ENCODE measurements at places on chromosomes 13 and 19.

GRCh38 chr13:27379694-27380641 is 44.5 kb upstream of the GTF3A start:
- peak; percentile 44 for DNase-seq

- no peak for DNase-seq
Measured at GRCh38 chr19:58311345-58311865, 6.2 kb downstream of the ERVK3-1 start.

DNA sequence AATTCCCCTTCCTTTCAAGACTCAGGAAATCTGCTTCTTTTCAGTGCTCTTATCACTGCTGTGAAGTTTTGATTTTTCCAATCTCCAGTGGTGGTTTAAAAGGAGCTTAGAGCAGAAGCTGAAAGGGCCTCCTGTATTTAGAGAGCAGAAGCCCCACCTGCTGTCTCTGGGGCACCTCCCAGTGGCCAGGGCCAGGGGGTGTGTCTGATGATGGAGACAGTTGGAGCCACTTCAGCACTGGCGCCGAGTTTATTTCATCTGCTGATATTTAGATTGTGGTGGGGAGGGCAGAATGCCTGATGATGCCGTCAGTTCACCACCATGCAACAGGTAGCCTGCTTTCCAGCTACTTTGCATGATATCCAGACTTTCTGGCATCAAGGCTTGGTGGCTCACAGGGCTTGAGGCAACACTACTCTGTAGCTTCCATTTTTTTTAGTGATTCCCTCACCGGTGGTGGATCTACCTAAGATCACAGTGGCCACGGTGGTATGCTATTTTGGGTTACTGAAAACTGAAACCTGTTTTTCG is 371.9 kb downstream of the KCNRG start:
- DNase-seq, result peak; percentile 29

DNA sequence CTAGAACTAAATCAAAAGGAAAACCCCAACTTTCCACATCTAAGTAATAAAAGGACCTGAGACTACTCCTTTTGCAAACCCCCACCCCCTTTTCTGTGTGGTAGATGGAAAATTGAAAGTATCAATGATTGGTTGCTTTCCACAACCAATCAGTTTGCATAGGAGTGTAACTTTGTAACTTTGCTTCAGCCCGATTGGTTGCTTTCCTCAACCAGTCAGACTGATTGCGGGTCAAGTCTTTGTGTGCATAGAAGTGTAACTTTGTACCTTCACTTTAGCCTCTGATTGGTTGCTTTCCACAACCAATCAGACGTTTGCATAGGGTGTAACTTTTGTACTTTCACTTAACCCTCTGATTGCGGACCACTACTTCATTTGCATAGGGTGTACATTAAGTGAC is 8.0 kb upstream of the B3GLCT start:
- no peak for DNase-seq

GRCh38 chr19:46466536-46467196 is 4.7 kb downstream of the PNMA8A start:
- DNase-seq, result peak; percentile 32

DNA sequence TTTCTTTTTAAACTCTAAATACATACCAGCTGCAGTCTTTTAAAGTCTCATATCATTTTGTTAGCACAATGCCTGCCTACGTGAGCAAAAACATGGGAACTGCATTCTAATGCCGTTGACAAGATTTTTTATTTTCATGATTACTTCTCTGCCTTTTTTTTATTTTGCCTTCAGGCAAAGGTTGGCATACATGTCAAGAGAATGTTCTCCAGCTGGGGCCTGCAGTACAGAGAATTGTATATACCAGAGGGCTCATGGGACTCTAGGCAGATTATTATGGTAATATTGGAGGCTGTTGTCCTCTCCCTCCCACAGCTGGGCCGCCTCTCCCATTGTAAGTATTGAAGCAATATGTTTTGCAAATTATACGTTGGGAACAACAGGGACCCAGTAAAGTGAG is 53.9 kb upstream of the OBI1 start:
- DNase-seq, result no peak

DNA sequence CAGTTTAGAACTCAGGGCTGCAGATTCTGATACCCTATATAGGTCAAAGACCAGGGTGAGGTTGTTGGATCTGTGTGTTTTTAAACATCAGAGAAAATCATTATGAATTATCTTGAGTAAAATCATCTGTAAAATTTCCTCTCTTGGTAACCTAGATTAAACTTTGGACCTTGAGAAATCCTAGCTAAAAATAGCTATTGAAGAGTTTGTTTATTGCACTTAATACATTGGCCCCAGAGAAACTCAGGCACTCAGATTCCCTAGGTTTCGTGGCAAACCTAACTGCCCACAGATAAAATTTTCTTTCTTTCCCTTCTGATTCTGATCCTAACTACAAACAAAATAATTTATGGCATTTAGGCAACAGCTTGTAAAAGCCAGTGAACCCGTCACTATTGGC is 102.3 kb downstream of the GPC6 start:
- no peak for DNase-seq

DNA sequence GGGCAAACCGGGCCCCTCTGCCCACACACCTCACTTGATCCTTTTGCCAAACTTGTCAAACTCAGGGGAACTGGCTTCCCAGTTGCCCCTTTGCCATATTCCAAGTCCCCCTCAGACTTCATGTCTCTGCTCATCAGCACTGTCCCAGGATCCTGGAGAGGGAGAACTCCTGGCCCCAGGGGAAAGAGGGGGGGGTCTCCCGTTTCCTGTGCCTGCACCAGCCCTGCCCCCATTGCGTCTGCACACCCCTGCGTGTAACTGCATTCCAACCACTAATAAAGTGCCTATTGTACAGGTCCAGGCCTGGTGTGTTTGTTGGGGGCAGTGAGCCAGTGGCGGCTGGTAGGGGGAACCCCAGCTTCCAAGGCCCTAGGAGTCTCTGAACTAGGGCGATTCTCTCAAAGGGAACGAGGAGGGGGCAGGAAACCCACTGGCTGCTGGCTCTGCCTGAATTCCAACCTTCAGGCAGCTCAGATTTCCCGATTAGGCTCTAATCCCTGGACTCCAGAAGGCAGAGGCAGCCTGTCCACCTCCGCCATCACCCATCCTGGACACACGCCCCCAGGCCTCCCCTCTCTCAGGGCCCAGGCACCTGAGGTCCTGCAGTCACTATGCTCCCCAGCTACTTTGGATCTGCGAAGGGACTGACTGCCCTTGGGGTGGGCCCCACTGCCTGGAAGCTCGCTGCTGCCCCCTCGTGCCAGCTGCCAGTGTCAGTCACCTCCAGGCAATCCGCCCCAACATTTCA is 9.7 kb upstream of the ILF3 start:
- DNase-seq, result peak; percentile 80

- DNase-seq, result no peak
Measured at GRCh38 chr13:40223585-40223984, 442.9 kb downstream of the FOXO1 start.

GRCh38 chr13:54144828-54145227 is 1116.2 kb downstream of the OLFM4 start:
- no peak for DNase-seq

DNA sequence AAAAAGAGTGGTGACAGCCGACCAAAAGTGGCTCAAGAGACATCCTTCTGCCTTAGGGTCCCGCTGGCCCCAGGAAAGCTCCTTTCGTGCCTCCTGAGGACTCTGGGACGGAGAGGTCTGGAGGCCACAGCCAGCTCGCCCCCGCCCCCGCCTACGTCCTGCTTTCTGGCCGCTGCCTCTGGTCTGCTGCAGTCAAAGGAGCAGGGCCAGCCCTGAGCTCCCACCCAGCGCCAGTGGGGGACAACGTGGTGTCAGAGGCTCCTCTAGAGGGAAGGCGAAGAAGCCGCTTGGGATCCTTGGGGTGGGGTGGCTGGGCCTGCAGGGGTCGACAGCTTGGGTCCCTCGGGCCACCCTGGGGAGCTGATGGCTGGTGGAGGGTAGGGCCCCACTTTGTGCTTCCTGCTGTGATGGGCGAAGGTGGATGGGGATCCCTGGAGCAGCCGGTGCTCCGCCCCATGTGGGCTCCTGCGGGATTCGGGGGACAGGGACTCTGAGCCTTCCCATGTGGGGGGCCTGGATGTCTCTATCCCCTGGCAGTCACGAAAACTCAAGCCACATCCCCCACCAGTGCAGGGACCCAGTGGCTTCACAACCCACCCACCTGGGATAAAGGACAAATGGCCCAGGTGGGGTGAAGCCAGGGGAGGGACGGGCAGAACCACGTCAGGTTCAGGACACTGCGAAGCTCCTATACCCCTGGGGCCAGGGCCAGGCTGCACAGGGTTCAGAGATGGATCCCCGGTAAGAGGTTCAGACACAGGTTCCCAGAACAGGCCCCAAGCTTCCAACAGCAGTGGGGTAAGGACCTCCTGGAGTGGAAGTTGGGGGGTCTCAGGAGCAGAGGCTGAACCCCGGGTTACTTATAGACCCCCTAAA is 9.0 kb upstream of the DIRAS1 start:
- no peak for DNase-seq

DNA sequence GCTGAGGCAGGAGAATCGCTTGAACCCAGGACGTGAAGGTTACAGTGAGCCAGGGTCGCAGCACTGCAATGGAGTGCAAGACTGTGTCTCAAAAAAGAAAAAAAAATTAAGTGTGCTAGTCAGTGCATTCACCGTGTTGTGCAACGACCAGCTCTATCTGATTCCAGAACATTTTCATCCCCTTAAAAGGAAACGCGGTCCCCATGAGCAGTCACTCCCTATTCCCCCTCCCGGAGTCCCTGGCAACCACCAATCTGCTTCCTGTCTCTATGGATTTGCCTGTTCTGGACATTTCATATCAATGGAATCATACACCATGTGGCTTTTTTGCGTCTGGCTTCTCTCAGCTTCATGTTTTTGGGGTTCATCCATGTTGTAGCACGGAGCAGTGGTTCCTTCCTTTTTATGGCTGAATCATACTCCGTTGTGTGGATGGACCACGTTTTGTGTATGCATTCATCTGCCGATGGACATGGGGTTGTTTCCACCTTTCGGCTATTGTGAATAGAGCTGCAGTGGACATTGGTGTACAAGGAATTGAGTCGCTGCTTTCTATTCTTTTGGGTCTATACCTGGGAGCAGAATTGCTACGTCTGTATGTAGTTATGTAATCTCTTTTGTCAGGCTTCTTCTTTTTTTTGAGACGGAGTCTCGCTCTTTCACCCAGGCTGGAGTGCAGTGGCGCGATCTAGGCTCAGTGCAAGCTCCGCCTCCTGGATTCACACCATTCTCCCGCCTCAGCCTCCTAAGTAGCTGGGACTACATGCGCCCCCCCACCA is 19.8 kb downstream of the MYO9B start:
- DNase-seq, result no peak

- DNase-seq, result no peak
Measured at GRCh38 chr13:55199134-55199533, 1941.6 kb upstream of the PRR20A start.

All from dermis microvascular lymphatic vessel endothelial cell (primary cell).